Smooth muscle cell of the brain vasculature (primary cell): ENCODE measurements at places on chromosomes 16 and 17.

DNA sequence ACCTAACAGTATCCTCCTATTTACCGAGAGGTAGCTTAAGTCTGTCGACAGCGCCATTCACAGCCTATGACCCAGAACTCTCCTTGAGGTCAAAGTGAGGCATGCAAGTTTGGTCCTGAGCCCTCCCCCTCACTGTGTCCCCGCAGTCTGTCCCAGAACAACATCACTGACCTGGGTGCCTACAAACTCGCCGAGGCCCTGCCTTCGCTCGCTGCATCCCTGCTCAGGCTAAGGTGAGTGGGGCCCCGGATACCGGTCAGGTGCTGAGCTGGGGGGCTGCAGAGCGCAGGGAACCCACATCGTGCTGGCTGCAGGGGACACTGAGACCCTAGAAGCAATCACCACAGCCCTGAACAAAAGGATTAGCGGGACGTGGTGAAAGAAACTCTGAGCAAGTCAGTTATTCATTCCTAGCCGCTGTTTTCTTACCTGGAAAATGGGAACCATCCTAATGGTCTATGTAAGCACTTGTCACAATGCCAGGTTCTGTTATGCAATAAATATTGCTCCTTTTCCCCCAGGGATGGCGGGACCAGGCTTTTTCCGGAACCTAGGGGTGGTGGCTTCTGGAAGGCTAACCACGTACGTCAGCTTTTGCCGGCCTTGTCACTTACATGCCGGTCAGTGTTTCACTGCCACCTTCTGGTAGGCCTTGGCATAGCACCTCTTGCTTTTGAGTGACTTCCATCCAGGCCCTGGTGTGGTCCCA lies 23.8 kb downstream of the DEXI start:
- DNase-seq = peak; percentile 79

DNA sequence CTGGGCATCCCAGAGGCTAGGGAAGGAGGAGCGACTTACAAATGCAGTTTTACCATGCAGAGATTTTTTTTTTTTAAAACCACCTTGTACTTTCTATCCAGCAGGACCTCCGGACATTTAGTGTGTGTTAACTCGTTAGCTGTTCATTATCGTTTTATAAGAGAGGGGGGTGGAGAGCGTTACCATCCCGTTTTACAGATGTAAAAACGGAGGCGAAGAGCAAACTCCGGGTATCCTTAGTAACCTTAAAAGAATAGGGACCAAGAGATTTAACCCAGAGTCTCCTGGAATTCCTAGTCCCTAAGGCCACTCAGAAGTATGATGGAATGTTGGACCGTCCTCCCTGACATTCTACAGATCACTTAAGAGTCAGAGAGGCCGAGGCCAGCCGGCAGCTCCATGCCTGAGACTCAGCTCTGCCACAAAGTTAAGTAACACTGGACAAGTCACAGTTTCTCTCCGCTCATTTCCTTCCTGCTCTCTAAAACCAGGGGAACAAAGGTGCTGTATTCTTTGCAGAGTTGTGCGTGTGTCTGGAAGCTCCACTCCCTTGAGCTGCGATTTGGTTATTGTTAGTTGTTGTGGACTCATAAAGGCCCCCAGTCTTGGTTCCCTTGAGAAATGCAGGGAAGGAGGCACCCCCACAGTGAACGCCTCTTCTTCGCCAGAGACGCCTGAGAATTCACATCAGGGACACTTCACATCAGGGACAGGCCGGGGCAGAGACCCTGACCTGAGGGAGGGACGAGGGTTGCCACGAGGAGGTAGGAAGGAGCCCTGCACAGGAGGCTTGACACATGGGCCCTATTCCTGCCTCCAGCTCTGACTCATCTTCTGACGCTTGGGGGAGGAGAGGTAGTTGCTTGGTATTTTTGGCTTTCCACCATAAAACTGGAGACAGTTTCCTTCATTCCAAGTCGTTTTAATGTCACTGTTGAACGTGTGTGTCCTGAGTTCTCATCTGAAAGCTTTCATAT lies 1.2 kb downstream of the DUSP14 start:
- no peak for DNase-seq

- no peak for DNase-seq
These were observed 123.5 kb upstream of the ZFHX3 start for GRCh38 chr16:73171380-73171779.

DNA sequence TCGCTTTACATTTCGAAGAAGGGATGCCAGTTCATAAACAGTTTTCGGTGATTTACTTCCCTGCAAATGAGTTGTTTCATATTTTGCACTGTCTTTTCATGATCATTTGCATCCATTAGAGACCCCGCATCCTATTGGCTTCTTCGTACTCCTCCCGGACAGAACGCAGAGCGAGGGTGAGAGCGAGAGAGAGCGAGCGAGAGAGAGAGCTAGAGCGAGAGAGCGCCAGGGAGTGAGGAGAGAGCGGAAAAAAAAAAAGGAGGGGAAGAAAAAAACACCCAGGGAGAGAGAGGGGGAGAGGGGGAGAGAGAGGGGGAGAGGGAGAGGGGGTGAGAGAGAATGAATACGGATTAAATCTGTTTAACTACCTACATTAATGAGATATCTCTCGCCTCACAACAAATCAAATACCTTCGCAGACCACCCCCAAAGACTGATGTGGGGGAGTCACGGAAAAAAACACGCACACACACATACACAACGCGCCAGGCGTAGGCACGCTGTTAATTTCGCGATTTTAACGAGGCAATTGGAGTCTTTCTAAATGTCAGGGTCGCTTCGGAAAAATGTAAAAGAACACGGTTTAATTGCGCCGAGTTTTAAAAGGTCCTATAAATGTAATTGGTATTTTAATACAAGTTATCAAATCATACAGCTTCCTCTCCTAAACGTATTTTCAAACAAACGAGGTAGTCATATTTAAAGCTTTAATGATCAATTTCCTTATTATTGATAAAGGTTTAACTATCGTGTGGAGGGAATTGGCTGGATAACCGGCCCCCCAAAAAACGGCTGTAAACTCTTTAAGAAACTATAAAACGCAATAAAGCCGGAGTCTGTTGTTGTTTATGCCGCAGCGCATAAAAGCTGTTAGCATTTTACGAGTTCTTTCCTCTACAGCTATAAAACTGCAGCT lies at the start of gene HOXB8:
Gene HOXB8, minus strand, starts transcription at position 246 of the 916 bp plus-strand sequence. CDS start 588 bp downstream, outside the sequence.
- no peak for DNase-seq

DNA sequence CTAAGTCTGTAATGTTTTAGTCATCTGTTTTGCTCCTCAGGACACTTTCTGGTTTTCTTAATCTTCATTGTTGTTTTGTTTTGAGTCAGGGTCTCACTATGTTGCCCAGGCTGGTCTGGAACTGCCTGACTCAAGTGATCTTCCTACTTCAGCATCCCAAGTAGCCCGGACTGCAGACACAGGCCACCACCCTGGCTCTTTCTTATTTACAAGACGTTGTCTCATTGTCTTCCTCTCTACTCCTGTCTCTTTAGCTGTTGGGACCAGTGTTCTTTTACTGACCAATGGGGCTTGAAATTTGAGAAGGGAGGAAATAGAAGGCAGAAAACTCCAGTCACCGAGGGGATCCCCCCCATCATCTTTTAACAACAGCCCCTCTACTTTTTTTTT lies 1.2 kb downstream of the SCPEP1 start:
- no peak for DNase-seq

DNA sequence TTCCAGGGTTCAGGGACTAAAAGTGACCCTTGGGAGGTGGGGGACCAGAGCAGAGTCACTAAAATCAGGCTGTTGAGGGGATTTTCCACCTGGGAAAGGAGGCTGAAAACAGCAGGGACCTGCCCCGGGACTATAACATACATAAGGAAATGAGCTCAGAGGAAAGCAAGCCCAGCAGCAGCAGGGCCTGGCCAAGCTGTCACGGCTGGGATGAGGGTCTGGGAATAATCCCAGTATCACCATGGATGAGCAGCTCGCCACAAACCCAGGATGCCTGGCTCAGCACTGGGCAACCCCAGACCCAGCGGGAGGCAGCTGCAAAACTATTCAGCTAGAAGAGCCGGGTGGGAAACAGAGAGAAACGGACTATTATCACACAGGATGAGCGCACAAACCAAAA lies 72.4 kb downstream of the RPH3AL start:
- no peak for DNase-seq

DNA sequence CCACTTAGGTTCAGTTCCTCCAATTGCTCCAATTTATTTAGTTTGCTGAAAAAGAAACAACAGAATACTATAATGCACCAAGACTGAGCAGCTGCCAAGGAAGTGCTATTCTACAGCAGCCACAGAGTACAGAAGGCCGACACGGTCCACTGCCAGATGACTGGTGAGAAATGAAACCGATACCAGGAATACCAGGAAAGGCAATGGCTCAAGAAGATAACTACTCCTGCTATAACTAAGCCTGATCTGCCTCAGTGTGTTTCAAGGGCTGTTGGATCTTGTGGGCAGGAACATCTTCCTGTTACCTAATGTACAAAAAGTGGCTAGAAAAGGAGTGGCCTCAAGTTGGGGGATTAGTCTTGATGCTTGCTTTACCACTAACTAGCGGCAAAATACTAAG lies 32.8 kb downstream of the MARVELD3 start:
- DNase-seq = no peak

DNA sequence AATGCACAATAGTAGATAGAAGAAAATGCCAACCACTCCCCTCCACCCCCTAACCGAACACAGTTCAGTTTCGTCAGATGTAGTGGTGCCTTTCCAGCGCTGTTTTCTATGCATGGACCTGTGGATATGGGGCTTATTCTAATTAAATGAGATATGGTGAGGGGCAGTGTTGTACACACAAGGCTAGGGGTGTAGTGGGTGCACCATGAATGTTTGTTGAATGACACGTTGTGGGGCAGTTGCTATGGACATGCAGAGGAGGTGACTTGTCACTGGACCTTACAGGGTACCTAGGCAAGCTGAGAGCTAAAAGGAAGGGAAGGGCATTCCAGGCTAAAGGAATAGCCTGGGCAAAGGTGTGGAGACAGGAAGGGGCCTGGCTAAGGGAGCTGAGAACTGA lies 3.4 kb downstream of the PDK2 start:
- no peak for DNase-seq

DNA sequence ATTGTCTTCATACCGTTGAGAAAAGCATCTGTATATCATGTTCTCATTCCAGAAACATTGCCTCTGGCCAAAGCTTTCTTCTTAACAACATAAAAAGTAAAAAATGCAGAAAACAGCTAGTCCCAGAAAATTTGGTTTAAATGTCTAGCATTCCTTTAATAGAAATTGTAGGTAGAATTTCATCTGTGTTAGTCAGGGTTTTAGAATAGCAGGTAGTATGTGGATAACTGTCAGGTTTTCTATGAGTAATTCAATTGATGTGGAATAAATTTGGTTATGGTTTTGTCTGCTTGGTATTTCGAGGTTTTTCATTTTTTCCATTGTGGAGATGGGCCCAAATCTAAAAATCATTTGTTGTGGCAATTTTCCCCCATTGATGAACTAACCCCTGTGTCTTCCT lies 616.7 kb downstream of the KCNJ2 start:
- DNase-seq = no peak

DNA sequence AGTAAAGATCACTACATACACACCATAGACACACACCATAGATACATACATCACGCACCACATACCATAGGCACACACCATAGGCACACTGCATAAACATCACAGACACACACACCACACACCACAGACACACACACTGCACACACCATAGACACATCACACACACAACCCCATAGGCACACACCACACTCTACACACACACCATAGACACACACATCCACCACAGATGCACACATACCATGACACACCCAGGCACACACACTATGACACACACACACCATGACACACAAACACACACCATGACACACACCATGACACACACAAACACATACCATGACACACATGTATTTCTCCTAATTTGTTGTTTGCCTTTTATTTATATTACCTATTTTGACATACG lies 14.1 kb downstream of the TBC1D16 start:
- no peak for DNase-seq

- no peak for DNase-seq
These were observed 17.1 kb upstream of the CRK start for GRCh38 chr17:1473170-1473569.

GRCh38 chr17:8708025-8708461 lies 36.6 kb downstream of the CCDC42 start:
- DNase-seq = no peak

- DNase-seq = no peak
These were observed 37.2 kb downstream of the TXNDC11 start for GRCh38 chr16:11705311-11706025.

GRCh38 chr16:10787304-10787703 lies 31.3 kb downstream of the TVP23A start:
- DNase-seq = no peak

GRCh38 chr17:75684924-75685323 lies 17.8 kb downstream of the SAP30BP start:
- no peak for DNase-seq

- no peak for DNase-seq
These were observed 39.2 kb upstream of the IRX3 start for GRCh38 chr16:54325616-54326265.

DNA sequence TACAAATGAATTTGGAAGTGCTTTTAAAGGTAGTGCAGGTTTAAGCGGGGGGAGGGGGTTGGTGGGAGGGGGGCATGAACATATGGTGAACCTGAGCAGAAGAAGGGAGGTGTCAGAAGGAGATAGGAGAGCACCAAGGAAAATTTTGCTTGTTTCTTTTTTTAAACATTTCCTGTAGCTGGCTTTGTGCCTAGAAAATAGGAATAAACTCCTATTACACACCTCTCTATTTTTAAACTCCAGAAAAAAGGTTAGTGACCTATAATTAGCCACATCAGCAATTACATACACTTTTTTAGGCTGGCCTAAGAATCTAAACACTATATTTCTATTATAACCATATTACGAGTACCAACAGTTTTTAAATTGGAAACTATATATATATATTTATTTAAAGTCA lies 159.1 kb downstream of the SKAP1 start:
- DNase-seq = no peak

DNA sequence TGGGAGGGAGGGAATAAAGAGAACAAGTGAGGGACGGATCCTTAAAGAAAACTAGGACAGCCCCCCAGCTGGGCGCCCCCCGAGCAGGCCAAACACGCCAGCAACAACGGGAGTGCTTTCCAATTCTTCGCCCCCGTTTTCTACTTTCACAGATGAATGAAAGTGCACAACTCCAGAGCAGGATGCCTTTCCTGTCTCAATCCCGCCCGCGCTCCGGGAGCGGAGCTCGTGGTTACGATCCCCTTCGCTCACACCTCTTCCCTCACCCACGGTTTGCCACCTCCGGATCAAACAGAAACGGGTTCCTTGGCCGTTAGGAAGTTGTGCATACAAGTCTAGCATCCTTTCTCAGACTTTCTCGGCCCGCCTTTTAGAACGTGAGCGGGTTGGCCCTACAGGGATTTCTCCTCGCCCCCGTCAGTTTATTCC lies 680 bp downstream of the SKA2 start:
- DNase-seq = no peak

DNA sequence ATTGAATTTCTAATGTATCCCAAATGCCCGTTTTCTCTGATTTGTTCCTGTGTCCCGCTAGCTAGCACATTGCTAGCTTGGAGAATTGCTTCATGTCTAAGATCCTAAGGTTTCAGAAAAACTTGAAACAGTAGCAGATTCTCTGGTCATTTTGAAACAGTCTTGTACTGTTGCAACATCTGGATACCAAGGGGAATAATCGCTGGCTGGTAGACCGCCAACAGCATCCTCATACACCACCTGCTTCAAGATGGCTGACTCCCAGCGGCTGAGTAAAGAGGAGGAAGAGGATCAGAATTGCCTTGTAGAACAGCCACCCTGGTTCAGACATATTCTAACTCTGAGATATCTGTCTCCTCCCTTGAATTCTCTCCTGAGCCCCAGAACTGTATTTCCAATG lies 226.7 kb upstream of the ELAC2 start:
- DNase-seq = no peak

- no peak for DNase-seq
These were observed 441.0 kb upstream of the ERCC4 start for GRCh38 chr16:13478991-13479390.

- DNase-seq = no peak
These were observed 2.3 kb upstream of the WDR24 start for GRCh38 chr16:692356-693108.
